ENCODE measurements at places on chromosomes 3 and 15. TPM values are rescaled to one million over a fixed set of nuclear protein-coding genes. Genes with fewer than 3 reads are reported as not detected.

Gene ABTB1
- total RNA-seq: 25.3 TPM

DNA sequence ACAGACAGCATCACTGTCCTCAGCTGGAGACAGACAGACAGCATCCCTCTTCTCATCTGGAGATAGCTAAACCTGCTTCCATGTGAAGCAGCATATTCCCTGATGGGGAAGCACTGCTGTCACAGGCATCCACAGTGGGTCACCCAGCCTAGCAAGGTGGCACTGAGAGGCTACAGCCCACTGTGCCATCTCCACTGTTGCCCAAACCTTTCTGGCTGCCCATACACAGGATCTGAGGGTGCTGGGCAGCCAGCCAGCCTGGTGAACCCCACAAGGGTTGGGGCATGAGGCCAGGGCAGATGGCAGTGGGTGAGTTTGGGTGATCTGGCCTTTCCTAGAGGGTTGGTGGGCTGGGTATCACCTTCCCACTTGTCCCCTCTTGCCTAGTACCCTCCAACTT, 11.7 kb downstream of the CHST13 start:
- ATAC-seq: no peak

Gene TRIM42
- total RNA-seq: not detected

- ATAC-seq: no peak
Observed at GRCh38 chr3:176275113-176275512, 922.2 kb downstream of the TBL1XR1 start.

DNA sequence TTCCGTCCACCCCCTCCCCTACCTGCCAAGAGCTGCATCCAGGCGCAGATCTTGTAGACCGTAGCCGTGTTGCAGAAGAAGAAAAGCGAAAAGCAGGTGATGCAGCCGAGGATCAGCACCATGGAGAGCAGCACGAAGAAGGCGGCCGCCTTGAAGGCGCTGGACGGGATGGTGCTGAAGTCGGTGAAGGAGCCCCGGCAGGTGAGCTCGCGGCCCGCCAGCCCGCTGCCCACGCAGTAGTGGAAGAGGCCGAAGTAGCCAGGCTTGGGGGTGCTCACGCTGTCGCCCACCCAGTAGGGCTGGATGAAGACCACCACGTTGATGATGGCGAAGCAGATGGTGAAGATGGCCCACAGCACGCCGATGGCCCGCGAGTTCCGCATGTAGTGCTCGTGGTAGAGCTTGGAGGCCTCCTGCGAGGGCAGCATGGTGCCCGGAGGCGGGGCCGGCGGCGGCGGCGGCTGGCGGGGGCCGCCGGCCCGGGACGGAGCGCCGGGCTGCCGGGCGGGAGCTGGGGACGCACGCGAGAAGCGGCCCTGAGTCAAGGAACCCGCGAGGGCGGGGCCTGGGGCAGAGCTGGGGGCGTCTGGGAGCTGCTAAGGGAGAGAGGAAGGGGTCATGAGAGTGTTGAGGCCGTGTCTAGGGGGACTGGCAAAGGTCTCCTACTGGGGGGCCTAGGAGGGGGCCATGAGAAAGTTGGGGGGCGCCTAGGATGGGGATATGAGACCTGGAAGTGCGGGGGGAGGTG, 1.2 kb downstream of the LHFPL4 start:
- ATAC-seq: no peak

DNA sequence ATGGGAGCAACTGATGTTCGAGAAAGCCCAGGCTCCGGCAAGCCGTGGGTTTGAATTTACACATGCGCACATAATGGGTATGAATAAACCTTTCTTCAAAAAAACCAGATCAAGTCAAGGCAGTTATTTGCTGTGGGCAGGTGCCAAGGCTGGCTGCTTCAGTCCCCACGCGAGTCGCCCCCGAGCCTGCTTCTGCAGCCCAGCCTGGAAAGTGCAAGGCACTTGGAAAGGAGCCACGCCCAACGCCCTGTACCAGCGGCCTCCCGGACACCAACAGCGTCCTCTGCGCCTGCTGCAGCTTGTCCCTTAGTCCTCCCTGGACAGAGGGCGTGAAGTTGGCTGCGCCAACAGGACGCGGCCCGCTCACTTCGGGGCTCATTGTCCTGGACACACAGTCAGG, 68.9 kb downstream of the KLF15 start:
- no peak for ATAC-seq

GRCh38 chr3:154818676-154819255, 261.4 kb upstream of the MME start:
- ATAC-seq: no peak
